ENCODE measurements at places on chromosomes 2 and 18.
A peak's percentile ranks its signal among the peaks of the same experiment; 100 is the strongest.

- no peaks in the 10 kb centered on the region for H3K4me1 ChIP-seq
- DNase-seq: no peak
- no peak overlapping the region for H3K4me3 ChIP-seq
- no peaks in the 10 kb centered on the region for H3K27me3 ChIP-seq
- no peaks in the 10 kb centered on the region for H3K36me3 ChIP-seq
Measured at GRCh38 chr2:56613254-56613653, 429.5 kb downstream of the CCDC85A start.

DNA sequence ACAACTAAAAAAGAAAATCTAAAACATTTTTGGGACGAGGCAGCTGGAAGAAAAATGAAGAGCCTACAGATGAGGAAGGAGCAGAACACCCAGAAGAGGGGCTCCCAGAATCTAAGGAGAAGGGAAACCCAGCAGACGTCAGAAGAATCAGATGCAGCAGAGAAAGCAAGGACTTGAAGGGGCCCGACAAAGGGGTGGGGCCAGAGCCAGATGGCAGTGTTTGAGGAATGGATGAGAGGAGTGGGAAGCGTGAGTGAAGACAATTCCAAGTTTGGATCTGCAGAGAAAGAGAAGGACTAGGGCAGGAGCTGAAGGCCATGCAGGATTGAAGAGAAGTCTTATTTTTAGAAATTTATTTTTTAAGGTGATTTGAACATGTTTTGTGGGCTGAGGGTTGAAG lies 19.3 kb downstream of the PTMA start:
- H3K4me3 ChIP-seq: no peak overlapping the region
- no peaks in the 10 kb centered on the region for H3K27me3 ChIP-seq
- H3K36me3 ChIP-seq: no peaks in the 10 kb centered on the region
- H3K4me1 ChIP-seq: no peaks in the 10 kb centered on the region

DNA sequence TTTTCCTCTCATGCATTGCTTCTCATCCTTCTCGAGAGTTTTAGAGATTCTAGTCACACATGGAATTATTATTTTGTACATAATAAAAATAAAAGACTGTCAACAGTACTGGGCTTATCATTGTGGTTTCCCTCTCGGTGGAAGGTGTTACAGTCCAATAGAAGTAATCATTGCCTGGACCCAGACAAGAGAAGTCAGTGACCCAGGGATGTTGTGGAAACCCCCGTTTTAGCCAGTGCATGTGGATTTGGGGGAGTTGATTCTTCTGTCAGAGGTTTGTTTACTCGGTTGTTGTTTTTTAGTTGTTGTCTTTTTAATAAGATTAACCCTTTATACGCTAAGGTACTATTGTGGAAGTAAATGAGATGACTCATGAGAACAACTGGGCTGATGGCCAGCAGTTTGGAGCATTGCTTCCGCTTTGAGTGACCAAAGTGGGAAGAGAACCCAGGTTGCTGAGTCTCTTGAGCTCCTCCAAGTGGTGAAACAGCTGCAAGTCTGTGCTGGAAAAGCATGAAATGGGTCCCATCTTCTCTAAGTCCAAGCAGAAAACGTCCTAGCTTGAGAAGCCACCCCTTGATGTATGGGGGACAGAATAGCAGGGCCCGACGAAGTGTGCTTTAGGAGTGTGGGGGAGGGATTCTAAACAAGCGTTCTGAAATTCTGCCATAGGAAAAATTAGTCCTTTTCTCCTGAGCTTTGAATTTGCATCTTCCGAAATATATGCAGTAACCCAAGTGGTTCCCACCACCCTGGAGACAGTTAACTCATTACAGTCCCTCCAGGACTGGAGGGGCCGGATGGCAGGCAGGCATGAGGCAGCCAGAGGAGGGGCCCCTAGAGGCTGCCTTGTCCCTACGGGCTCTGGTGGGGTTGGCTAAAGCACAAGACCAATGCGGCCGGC lies 61.8 kb upstream of the GPR45 start:
- no peak overlapping the region for H3K4me3 ChIP-seq
- DNase-seq: peak; percentile 82
- H3K36me3 ChIP-seq: no peaks in the 10 kb centered on the region
- no peaks in the 10 kb centered on the region for H3K4me1 ChIP-seq
- H3K27me3 ChIP-seq: peaks cover 14% of the 10 kb centered on the region

DNA sequence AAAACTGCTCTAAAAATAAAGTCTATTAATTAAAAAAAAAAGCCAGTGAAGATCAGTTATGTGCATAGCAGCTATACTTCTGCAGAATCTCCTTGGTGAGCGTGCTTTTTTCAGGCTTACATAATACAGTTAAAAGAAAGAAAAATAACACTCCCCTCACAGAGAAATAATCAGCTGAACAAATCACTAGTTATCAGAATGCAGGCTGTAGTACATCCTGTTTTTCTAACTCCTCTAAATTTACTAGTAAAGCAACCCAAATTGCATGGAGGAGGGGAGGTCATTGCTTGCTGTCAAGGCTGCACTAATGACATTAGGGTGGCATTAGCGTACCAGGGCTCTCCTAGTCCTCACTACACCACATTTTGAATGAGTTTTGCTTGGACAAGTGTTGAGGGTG lies 192.2 kb downstream of the PLCL1 start:
- DNase-seq: no peak
- no peaks in the 10 kb centered on the region for H3K27me3 ChIP-seq
- H3K36me3 ChIP-seq: no peaks in the 10 kb centered on the region
- H3K4me3 ChIP-seq: no peak overlapping the region

GRCh38 chr18:11862468-11863137 lies 11.4 kb downstream of the CHMP1B start:
- peaks cover 26% of the 10 kb centered on the region for H3K4me1 ChIP-seq
- no peak overlapping the region for H3K27ac ChIP-seq
- H3K4me3 ChIP-seq: no peak overlapping the region

DNA sequence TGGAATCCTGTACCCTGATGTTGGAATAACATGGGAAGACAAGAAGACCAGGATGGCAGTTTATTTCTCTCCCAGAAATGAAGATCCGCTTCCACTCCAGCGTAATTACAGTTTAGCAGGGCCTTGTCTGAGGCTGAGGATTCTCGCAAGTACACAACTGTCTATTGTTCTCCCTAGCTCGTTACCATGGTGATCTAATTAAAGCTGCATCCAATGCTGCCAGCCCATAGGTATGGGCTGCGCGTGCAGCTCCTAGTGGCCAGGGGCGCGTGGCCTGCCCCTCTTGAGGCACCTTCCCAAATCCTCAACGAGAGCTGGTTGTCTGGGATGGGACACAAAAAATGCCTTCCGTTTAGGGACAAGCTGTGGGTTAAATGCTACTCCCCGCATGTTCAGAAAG lies 344.9 kb downstream of the CYRIA start:
- H3K27ac ChIP-seq: no peak overlapping the region
- no peak overlapping the region for H3K4me3 ChIP-seq
- no peaks in the 10 kb centered on the region for H3K36me3 ChIP-seq

DNA sequence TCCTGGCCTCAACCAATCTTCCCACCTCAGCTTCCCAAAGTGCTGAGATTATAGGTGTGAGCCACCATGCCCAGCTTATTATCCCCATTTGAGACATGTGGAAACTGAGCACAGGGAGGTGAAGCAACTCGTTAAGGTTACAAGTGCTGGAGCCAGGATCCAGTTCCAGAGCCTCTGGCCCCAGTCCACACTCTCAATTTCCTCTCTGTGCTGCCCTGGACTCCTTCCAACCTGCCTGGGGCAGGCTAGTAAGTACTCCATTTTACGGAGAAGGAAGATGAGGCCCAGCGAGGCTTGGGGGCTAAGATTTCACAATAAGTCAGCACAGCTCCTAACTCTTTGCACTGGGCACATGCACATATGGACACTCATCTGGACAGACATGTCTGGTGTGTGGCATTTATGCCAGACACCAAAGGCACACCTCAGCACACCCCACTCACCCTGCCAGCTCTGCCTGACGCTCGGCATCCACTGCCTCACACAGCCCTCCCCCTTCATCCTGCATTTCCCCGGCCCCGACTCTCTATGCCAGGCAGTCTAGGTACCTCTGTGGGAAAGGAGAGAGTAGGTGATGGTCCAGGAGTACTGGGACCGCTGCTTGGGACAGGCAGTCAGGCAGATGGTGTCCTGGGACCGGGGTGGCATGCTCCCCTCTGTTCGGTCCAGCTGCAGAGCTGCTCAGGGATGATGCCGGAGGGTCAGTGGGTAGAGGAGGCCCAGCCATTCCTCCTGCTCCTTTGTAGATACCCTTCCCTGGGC lies 20.5 kb downstream of the CFAP65 start:
- no peak overlapping the region for H3K4me3 ChIP-seq
- DNase-seq: peak; percentile 58
- no peaks in the 10 kb centered on the region for H3K4me1 ChIP-seq
- H3K27ac ChIP-seq: no peak overlapping the region

- no peaks in the 10 kb centered on the region for H3K4me1 ChIP-seq
- no peak for DNase-seq
- no peaks in the 10 kb centered on the region for H3K36me3 ChIP-seq
- no peaks in the 10 kb centered on the region for H3K27me3 ChIP-seq
- H3K27ac ChIP-seq: no peak overlapping the region
Measured at GRCh38 chr2:137435162-137435561, 529.1 kb upstream of the HNMT start.

GRCh38 chr18:49228187-49228586 lies 232.3 kb downstream of the DYM start:
- peaks cover 6% of the 10 kb centered on the region for H3K4me1 ChIP-seq
- H3K27me3 ChIP-seq: no peaks in the 10 kb centered on the region
- DNase-seq: no peak
- H3K27ac ChIP-seq: no peak overlapping the region
- H3K36me3 ChIP-seq: no peaks in the 10 kb centered on the region

GRCh38 chr18:12401881-12402280 lies 5.8 kb upstream of the PRELID3A start:
- no peaks in the 10 kb centered on the region for H3K36me3 ChIP-seq
- H3K4me1 ChIP-seq: peaks cover 13% of the 10 kb centered on the region
- DNase-seq: no peak

DNA sequence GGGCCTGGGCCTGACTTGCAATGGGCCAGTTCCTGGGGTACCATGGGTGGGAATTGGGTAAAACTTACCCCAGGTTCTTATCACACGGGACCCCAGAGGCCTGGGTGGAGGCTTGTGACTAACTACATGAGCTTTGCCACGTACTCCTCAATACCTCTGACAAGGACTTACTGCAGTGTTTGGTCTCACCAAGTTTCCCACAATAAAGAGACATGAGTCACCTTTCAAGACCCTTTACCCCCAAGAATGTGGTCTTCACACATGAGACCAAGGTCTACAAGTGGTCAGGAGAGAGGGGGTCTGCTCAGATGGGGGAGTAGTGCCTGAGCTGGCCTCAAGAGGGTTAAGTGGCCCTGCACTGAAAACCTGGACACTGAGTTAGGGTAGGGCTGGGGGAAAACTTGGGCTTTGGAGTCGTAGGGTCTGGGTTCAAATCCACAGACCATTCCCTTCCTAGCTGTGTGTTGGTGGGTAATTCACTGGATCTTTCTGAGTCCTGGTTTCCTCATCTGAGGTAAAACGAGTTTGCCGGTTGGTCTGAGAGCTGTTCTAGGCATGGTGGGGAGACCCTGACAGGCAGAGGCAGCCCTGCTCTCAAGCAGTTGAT lies 2.0 kb upstream of the GNLY start:
- H3K4me3 ChIP-seq: no peak overlapping the region
- H3K27me3 ChIP-seq: no peaks in the 10 kb centered on the region
- no peaks in the 10 kb centered on the region for H3K4me1 ChIP-seq
- no peak for DNase-seq

GRCh38 chr2:60499651-60500265 lies 53.7 kb downstream of the BCL11A start:
- no peak overlapping the region for H3K27ac ChIP-seq
- H3K4me3 ChIP-seq: no peak overlapping the region
- H3K36me3 ChIP-seq: no peaks in the 10 kb centered on the region
- H3K27me3 ChIP-seq: no peaks in the 10 kb centered on the region

- peaks cover 22% of the 10 kb centered on the region for H3K4me1 ChIP-seq
- no peaks in the 10 kb centered on the region for H3K27me3 ChIP-seq
- DNase-seq: peak; percentile 73
- H3K4me3 ChIP-seq: no peak overlapping the region
- H3K27ac ChIP-seq: peak overlapping the region; percentile 73
Measured at GRCh38 chr18:74817576-74817975, 219.9 kb downstream of the ZNF407 start.

- DNase-seq: no peak
- no peaks in the 10 kb centered on the region for H3K36me3 ChIP-seq
- H3K4me1 ChIP-seq: no peaks in the 10 kb centered on the region
- H3K4me3 ChIP-seq: no peak overlapping the region
- H3K27ac ChIP-seq: no peak overlapping the region
- no peaks in the 10 kb centered on the region for H3K27me3 ChIP-seq
Measured at GRCh38 chr18:49028801-49029506, 78.2 kb upstream of the SMAD7 start.

GRCh38 chr2:18560797-18561085 lies 288 bp upstream of the RDH14 start:
- peak overlapping the region; percentile 87 for H3K4me3 ChIP-seq
- no peaks in the 10 kb centered on the region for H3K27me3 ChIP-seq
- H3K4me1 ChIP-seq: peaks cover 29% of the 10 kb centered on the region
- peak overlapping the region; percentile 75 for H3K27ac ChIP-seq
- no peak for DNase-seq

DNA sequence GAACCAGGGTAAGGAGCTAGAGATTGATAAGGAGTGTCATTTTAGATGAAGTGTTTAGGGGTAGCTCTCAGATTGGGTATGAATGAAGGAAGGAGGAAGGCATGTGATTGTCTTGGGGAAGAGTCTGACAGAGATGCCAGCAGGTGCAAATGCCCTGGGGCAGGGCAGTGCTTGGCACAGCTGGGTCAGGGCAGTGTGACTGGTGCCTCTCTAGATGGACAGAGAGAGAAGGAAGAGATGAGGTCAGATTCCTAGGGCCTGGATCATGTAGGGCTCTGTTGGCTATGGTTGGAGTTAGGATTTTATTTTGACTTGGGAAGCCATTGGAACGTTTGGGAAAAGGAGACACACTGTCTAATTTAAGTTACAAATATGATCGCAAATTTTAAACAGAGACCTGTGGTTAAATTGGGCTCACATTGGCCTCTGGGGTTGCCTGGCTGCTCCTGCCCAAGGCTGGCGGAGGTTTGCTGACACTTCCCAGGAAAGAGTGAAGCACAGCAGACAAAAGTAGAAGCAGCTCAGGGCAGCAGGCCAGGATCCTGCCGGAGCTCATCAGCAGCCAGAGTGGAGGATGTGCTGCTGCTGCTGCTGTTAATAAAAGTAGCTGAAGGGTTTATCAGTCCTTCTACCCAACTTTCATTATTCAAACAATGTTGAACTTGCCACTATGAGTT lies 32.7 kb upstream of the FHL2 start:
- DNase-seq: peak; percentile 80
- H3K36me3 ChIP-seq: no peaks in the 10 kb centered on the region
- H3K4me3 ChIP-seq: no peak overlapping the region
- no peak overlapping the region for H3K27ac ChIP-seq

GRCh38 chr2:152432206-152432653 lies 97.3 kb downstream of the FMNL2 start:
- H3K27me3 ChIP-seq: no peaks in the 10 kb centered on the region
- H3K4me3 ChIP-seq: peak overlapping the region; percentile 17
- peaks cover 16% of the 10 kb centered on the region for H3K4me1 ChIP-seq
- peak; percentile 69 for DNase-seq

GRCh38 chr2:161088658-161089350 lies 71.4 kb upstream of the TANK start:
- no peaks in the 10 kb centered on the region for H3K27me3 ChIP-seq
- DNase-seq: no peak
- H3K27ac ChIP-seq: no peak overlapping the region
